Stimulated activated CD8-positive, alpha-beta memory T cell treated with anti-CD3 and anti-CD28 coated beads, Interleukin-2, amount 100 ng/mL, for 1 hour (primary cell): ENCODE measurements at places on chromosomes 5 and 9.

DNA sequence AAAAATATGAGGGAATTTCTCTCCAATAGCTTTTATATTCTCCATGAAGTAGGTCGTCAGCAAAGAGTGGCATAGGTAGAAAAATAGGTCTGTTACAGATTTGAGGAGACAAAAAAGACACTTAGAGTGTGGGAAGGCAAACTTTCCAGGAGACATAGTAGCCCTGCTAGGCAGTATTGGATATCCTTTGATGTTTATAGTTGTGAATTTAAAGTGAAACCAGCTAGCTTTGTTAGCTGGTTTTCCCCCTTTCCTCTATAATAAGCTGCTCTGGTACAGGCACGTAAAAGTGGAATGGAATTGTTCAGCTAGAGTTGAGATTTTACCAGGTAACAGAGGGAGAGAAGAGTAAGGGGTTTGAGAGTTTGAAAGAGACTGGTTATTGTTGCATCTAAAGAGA is 17.1 kb upstream of the APC start:
- no peak for DNase-seq

DNA sequence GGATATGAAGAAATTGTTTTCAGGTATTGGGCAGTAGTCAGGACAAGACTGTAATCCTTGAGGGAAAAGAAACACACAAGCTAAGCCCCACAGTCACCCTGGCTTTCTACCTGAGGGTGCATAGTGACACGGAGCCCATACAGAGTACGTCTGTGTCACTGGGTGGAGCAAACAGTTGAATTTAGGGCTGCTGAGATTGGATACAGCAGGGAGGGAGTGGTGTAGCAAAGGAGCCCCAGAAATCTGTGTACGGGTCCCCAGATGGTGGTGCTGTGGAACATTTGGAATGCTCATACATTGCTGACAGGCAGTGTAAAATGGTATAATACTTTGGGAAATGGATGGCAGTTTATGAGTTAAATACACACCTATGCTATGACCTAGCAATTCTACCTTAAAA is 5.1 kb downstream of the TRMT10B start:
- no peak for DNase-seq

GRCh38 chr5:75156585-75156984 is 80.1 kb downstream of the ANKRD31 start:
- DNase-seq = no peak

DNA sequence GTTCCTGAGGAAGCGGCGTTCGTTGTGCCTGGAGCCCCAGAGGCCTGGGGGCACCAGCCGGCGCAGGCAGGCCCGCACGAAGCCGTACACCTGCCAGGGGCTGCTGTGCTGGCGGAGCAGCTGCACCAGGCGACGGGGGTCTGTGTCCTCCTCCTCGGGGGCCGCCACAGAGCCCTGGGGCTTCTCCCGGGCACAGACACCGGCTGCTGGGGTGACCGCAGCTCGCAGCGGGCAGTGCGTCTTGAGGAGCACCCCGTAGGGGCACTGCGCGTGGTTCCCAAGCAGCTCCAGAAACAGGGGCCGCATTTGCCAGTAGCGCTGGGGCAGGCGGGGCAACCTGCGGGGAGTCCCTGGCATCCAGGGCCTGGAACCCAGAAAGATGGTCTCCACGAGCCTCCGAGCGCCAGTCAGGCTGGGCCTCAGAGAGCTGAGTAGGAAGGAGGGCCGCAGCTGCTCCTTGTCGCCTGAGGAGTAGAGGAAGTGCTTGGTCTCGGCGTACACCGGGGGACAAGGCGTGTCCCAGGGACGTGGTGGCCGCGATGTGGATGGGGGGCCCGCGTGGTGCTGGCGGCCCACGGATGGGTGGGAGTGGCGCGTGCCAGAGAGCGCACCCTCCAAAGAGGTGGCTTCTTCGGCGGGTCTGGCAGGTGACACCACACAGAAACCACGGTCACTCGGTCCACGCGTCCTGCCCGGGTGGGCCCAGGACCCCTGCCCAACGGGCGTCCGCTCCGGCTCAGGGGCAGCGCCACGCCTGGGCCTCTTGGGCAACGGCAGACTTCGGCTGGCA is 1.3 kb downstream of the TERT start:
- DNase-seq = no peak

GRCh38 chr9:132365986-132366385 is 11.2 kb upstream of the SETX start:
- DNase-seq = no peak

DNA sequence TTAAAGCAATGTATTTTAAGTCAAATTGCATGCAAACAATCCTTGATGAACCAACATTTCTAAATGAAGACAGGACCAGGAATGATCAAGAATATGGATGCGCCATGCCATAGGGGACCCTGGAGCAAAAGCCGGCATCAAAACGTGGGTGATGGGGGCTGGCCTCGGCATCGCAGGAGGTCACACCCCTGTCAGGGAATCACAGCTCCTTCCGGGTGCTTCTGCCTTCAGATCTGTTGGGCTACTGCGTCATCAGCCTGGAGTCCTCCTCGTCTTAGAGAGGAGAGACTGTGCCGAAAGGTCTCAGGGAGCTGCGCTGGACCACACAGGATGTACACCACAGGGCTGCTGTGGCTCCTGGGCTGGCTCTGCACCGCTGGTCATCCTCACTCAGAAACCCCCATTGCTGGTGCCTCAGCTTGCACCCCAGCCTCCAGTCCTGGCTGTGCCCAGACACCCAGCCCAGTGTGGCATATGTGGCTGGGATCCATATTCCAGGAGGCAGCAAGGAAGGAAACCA is 152.9 kb upstream of the PPP1R26 start:
- no peak for DNase-seq

GRCh38 chr9:5945112-5945511 is 54.4 kb downstream of the MLANA start:
- no peak for DNase-seq

- DNase-seq = no peak
Observed at GRCh38 chr5:106956187-106956586, 714.5 kb downstream of the EFNA5 start.

GRCh38 chr5:593511-593910 is 18.6 kb upstream of the CEP72 start:
- DNase-seq = no peak

DNA sequence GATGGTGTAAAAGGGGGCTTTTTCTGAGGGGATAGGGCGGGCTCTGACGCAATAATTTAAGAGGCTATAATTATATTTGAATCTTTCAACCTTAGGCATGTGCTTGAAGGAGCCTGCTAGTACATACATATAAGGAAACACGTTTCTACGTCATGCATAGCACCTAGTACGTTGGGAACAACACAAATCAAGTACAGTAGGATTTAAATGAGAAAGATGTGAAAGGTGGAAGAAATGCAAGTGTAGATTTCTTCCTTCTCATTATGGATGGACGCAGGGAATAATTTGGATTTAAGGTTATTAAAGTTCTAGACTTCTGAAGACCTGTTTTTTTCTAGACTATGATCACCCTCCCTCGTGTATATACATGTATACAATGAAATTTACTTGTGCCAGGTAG is 927 bp upstream of the CDO1 start:
- no peak for DNase-seq

GRCh38 chr9:127587966-127588365 is 24.1 kb upstream of the STXBP1 start:
- DNase-seq = no peak

DNA sequence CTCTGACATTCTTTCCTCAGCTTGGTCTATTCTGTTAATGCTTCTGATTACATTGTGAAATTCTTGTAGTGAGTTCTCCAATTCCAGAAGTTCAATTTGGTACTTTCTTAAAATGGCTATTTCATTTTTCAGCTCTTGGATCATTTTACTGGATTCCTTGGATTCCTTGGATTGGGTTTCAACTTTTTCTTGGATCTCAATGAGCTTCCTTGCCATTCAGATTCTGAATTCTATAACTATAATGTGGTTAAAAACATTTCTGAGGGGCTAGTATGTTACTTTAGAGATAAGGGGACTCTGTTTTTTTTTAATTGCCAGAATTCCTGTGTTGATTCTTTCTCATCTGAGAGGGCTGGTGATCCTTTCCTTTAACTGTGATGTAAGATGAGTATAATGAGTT is 136.4 kb downstream of the MCTP1 start:
- no peak for DNase-seq

DNA sequence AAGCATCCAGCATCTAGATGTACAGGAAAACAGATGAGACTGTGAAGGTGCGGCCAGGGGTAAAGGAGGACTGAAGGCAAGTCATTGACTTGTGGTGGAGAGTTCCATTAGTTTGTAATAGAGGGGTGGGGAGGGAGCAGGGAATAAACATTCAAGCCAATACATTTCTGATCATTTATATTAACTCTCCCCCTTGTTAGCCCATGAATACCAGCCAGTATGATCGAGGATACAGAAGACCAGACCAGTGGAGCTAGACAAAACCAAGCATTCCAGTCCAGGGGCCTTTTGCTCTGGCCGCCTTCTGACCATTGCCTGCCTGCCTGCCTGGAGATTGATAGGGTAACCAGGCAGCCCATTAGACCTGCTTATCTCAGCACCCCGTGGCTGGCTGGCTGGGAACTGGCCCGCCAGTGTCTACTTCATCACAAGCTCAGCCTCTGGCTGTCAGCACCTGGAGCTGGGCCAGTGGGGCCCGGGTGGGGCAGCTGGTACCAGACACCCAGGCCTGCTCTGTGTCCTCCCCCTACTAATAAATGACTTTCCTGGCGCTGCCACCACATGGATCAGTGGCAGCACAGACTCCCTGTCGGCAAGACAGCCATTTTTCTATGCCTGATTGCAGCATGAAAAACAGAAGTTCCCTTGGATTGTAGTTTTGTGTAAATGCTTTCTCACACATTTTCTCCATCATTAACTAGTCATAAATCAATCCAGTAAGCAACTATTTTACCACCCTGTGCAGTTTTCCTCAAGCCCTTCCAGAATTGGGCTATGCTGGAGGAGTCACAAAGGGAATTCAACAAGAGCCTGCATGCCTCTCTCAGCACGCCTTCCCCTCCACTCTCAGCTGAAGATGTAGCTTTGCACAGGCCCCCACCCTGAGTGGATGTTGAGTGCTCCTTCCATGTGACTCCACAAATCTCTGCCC is 181.3 kb downstream of the SNCAIP start:
- no peak for DNase-seq

DNA sequence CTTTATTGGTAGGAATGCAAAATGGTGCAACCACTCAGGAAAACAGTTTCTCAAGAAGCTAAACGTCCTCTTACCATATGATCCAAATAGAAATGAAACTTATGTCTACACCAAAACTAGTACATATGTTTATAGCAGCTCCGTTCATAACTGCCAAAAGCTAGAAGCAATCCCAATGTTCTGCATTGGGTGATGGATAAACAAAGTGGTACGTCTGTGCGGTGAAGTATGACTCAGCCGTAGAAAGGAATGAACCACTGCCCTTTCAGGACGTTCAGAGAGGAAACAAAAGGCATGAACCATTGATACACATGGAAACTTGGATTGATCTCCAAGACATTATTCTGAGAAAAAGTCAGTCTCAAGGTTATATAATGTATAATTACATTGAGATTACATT is 27.6 kb downstream of the HNRNPH1 start:
- DNase-seq = no peak

- DNase-seq = no peak
Observed at GRCh38 chr5:107072440-107072839, 598.3 kb downstream of the EFNA5 start.

GRCh38 chr5:26622947-26623346 is 415.4 kb downstream of the CDH9 start:
- no peak for DNase-seq

DNA sequence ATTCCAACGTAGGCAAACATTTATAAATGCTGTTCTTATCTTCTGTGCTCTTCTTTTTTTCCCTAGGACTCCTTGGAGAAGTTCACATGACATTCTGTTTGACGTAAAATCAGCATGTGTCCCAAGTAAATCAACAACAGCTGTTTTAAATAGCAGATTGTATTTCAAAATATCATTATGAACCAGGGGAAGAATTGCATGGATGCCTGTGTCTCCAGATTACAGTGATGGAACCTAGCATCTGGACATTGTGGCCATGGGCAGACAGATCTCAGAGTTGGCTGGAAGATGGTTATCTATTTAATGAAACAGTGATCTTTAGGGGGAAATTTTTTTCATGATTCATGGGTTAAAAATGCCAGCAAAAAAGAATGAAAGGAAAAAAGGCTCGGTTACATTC is 222.0 kb downstream of the MAN2A1 start:
- DNase-seq = no peak

DNA sequence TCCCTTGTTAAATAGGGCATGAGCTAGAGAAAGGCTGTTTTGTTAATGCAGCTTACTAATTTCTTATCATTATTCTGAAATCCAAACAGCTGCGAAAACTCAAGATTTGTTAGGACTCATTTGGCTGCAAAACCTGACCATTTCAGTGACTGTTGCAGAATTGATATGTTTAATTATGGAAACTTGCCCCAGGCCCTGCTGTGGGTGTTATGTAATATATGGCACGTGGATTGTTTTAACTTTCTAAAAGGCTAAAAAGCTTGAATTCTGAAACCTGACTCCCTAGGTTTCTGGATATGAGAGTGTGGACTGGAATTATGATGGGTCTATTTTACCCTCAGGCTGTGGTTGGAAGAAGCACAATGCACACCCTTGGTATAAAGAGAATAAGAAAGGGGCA is 4.4 kb downstream of the IL9 start:
- DNase-seq = no peak

- no peak for DNase-seq
Observed at GRCh38 chr9:83431101-83432060, 106.8 kb downstream of the FRMD3 start.

DNA sequence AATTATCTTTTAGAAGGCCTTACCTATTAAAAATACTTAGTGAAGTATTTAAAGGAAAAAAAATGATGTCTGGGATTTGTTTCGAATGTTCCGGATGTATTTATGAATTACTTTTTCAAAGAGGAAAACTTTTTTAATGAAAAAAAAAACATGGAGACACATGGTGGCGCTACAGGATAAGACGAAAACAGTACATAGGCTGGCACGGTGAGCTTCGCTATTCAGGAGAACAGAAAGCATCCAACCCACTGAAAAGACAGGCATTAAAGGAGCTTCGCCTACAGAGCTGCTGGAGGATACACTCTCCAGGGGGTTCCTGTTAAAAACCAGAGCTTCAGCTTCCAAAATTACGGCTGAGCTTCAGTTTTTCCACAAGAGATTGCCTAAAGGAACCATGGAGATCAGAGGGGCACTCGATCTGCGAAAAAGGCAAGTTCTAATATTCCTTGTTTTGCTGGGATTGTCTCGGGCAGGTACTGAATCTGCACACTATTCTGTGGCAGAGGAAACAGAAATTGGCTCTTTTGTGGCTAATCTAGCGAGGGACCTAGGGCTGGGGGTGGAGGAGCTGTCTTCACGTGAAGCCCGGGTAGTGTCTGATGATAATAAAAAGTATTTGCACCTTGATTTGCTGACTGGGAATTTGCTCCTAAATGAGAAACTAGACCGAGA is at the start of gene PCDHB14:
TSS of gene PCDHB14 (plus strand) at position 232 of the 672 bp plus-strand sequence. CDS start at position 395, 163 bp downstream.
- no peak for DNase-seq

GRCh38 chr9:112793213-112793810 is 42.8 kb downstream of the SNX30 start:
- DNase-seq = peak; percentile 69

- DNase-seq = no peak
Observed at GRCh38 chr9:20788526-20789451, 104.7 kb downstream of the FOCAD start.

- no peak for DNase-seq
Observed at GRCh38 chr9:81522716-81523551, 166.4 kb downstream of the TLE1 start.

- DNase-seq = no peak
Observed at GRCh38 chr5:113071401-113071800, 94.8 kb downstream of the DCP2 start.
